ENCODE measurements at places on chromosomes 3 and 15. TPM values are rescaled to one million over a fixed set of nuclear protein-coding genes. Genes with fewer than 3 reads are reported as not detected.

Gene PLSCR2
- total RNA-seq, result not detected

Gene HDGFL3
- total RNA-seq, result 31.8 TPM

Gene CCDC32
- 38.2 TPM for total RNA-seq

Gene SCN11A
- 0.11 TPM for total RNA-seq

Gene IL20RB
- 0.50 TPM for total RNA-seq

Gene C3orf33
- 5.1 TPM for total RNA-seq

Gene CD47
- total RNA-seq, result 37.7 TPM

Gene BOC
- 3.1 TPM for total RNA-seq

Gene CHRM5
- total RNA-seq, result not detected

Gene DNAJA4
- 192 TPM for total RNA-seq

Gene PIK3R4
- total RNA-seq, result 16.6 TPM

Gene GPR87
- not detected for total RNA-seq

Gene RFC4
- 9.8 TPM for total RNA-seq

Gene ZPLD1
- total RNA-seq, result not detected

Gene CMC1
- total RNA-seq, result 32.7 TPM

Gene MESP2
- total RNA-seq, result not detected

Gene KIF23
- not detected for total RNA-seq

Gene ENTPD3
- total RNA-seq, result 0.44 TPM

Gene HCLS1
- 10.8 TPM for total RNA-seq

Gene CACNA1D
- 0.34 TPM for total RNA-seq

Gene SPINK8
- not detected for total RNA-seq

Gene FGD5
- 11.8 TPM for total RNA-seq

Gene KLHL25
- 8.7 TPM for total RNA-seq

Gene PKM
- 824 TPM for total RNA-seq

Data from heart left ventricle (tissue), 16 donors.